NCI-H2171 treated with DMSO at 0.1 percent for 48 hours (cell line): ENCODE measurements at places on chromosomes 2 and 18.

DNA sequence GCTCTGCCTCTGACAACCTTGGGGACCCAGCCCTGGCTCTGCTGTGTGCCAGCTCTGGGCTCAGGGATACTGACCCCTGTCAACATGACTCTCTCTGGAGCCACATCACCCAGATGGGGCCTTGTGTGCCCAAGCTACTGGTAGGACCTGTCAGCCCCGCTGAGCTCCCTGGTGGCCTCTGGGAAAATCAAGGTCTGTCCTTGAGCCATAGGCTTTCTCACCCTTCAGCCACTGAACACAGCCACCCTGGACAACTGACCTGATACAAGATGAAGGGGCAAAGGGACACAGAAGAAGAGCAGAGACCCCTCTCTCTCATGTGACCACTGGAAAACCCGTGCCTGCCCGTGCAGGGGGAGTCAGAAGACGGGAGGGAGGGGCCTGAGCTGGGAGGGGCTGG lies 7.8 kb downstream of the CCDC74A start:
- no peak for DNase-seq

DNA sequence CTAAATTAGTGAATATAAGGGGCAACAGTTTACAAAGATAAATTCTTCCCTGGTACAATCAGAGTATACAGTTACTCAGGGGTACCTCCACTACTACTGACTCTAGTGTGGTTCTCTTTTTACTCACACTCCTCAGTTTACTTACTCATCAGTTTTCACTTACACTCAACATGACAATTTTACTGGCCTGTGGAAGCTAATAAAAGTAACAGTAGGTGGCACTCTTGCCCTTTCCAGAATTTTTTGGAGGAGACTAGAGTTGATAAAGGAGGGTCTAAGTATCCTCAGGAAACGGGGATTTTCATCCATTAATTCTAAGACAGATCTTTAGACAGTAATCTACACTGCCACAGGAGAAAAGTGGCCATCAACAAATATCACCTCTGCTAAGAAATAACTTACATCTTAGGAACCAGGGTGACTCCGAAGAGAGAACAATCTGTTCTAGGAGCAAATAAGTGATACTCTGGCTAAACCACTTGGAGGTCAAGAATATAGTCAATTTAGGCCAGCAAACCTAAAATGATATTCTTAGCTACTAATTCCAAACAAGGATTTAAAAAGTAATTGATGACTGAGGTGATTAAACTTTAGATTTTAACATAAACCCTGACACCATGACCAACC lies 61.3 kb downstream of the ATL2 start:
- DNase-seq: peak; percentile 45

- DNase-seq: no peak
These were observed 17.9 kb upstream of the ARHGEF4 start for GRCh38 chr2:130818809-130819208.

DNA sequence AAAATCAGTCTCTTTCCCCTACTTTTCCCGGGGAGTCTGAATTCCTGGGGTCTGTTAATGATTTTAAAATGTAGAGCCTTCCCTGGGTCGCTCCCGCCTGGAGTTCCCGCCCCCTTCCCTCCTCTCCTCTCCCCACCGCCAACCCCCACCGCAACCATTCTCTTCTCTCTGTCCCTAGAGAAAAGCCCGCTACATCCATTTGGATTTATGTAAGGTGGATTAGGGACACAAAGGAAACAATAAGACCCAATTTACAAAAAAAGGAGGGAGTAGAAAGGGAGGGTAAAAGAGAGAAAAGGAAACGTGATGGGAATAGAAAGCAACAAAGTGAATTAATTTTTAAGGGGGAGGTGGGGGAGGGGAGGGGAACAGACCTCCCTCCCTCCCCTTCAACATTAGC lies 2.2 kb downstream of the EPHA4 start:
- no peak for DNase-seq

GRCh38 chr2:229815858-229816257 lies 101.5 kb upstream of the DNER start:
- DNase-seq: no peak

- peak; percentile 67 for DNase-seq
These were observed 4.7 kb upstream of the KRCC1 start for GRCh38 chr2:88059979-88060906.

- no peak for DNase-seq
These were observed 162.8 kb downstream of the LDLRAD4 start for GRCh38 chr18:13381331-13381730.

DNA sequence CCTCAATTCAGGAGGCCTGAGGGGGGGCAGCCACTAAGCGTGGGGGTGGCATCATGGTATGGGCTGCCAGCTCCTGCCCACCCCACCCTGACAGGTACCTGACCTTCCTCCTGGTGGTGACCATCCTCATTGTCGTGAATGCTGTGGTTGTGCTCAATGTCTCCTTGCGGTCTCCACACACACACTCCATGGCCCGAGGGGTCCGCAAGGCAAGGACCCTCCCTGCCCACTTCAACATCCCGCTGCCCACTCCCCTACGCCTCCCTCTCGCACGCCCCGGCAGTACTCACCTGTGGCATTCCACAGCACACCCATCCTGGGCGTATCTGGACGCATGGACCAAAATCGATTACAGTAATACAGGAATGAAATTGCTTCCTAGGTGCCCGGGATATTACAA lies 4.0 kb downstream of the CHRNG start:
- no peak for DNase-seq

GRCh38 chr2:30807249-30807648 lies at the start of gene CAPN13:
TSS of gene CAPN13 (minus strand) at chr2:30807446. CDS start at chr2:30787325, 20,121 bp downstream.
- no peak for DNase-seq

DNA sequence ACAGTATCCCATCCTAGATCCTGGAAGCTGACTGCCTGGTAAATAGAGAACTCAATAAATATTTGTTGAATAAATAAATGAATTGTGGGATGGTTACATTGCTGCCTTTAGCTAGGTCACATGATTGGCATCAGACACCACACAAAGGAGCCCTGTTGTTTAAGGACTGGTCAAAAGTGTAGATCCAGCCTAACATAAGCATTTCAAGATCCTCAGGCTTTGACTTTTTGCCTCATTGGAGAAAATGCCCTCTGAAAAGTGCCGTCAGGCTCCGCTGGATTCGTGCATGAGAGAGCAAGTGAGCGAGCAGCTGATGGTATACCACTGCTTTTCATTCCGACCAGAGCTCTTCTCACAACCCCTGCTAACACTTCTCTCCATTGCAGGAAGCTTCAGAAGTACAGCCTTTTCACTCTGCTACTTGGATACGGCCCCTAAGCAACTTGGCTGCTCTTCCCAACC lies 1.3 kb upstream of the ZNF24 start:
- DNase-seq: no peak

DNA sequence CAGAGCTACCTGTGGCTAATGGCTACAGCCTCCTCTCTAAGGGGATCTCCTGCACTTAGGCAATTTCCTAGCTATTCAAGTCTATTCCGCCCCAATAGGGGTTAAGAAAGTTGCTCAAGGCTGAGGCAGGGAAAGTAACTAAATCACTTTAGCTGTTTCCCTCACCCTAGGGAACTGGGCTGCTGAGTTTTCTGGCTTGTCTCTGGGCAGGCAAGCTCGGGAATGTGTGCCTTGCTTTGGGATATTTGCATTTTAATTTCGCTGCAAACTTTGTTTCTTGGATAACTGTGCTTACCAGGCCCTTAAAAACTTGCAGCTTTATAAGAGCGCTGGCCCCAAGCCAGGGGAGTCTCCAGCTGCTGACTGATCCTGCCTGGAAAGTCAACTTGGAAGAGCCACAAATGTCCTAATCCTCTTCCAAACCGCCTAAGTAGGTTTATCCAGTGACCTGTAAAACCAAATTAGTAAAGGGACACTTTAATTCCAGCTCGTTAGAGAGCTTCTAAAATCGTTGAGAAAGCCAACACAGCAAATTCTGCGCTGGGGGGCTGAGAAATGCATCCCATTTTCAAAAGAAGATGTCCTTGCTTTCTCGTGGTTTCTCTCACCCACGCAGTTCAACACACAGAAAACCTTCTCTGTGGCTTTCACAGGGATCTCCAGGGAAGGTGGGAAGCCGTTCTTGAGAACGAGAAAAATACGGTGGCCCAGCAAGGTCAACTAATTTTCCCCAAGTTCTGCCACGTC lies 59.5 kb upstream of the SP3 start:
- peak; percentile 35 for DNase-seq
